ENCODE measurements at places on chromosomes 3 and 15.

- no peak for DNase-seq
Observed at GRCh38 chr3:128297401-128298138, 144.3 kb downstream of the EEFSEC start.

DNA sequence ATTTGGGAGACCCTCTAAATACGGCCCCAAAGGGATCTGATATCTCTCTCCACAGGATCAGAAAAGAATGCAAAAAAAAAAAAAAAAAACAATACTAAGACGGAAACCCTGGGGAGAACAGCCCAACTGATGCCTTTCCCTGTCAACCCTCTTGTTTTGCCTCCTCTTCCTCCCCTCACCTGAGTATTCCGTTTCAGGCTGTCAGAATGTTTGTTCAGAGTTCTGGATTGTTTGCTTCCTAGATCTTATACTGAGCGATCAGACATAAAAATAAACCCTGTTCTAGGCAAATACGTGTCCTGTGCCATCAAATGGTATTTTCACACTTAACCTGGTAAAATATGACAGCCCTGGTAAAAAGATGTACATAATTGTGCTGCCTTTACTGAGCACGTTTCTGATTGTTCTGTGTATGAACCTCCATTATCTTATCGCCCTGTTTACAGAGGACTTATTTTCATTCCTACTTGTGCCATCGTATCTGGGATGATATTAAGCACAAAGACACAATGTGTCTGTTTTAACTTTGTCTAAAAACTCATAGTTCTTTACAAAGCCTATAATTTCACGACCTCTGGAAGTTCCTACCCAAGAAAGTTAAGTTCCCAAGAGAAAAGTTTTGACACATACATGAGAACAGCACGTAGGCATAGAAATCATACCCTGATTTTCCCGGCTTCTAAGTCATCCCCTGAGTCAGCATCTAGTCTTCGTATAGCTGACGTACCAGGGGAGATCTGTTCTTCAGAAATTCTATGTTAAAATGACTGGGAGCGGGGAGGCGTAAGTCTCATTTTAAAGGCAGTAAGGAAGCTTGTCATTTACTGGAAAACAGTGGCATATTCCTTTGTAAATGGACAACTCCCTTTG is 856 bp downstream of the ZBTB38 start:
- no peak for DNase-seq

DNA sequence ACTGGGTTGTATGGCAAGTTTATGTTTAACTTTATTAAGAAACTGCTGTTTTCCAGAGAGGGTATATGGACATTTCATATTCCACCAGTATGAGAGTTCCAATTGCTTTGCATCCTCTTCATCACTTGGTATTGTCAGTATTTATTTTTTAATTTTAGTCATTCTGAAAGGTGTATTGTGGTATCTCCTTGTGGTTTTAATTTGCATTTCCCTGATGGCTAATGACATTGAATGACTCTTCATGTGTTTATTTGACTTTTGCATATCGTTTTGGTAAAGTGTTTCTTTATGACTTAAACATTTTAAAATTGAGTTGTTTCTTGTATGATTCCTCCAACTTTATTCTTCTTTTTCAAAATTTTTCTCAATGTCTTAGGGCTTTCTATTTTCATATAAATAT is 44.4 kb downstream of the IL1RAP start:
- DNase-seq: no peak

GRCh38 chr3:24589931-24590880 is 95.6 kb upstream of the THRB start:
- no peak for DNase-seq

- DNase-seq: no peak
Observed at GRCh38 chr3:16668776-16669545, 63.7 kb upstream of the DAZL start.

DNA sequence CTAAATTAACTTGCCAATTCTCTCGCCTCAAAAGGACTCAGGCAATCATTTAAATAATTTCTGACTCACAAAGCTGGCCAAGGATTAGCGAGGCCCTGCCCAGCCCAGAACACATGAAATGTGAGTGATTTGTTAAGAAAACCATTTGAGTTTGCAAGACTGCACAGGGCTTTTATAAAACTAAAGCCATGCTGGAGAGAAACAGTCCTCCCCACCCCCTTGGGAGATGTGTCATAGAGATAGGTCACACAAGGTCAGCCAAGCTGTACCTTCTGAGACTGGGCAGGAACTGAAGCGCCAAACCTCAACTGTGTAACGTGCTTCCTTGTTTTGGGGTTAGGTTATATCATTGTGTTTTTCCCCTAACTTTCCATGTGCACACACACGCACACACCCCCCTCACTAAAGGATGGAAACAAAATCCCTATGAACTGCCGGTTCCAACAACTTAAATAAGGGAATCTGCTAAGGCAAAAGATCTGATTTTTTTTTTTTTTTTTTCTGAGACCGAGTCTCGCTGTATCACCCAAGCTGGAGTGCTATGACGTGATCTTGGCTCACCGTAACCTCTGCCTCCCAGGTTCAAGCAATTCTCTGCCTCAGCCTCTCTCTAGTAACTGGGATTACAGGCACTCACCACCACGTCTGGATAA is 8.1 kb downstream of the SPATA12 start:
- peak; percentile 75 for DNase-seq

- no peak for DNase-seq
Observed at GRCh38 chr3:67946436-67946835, 292.0 kb upstream of the SUCLG2 start.

DNA sequence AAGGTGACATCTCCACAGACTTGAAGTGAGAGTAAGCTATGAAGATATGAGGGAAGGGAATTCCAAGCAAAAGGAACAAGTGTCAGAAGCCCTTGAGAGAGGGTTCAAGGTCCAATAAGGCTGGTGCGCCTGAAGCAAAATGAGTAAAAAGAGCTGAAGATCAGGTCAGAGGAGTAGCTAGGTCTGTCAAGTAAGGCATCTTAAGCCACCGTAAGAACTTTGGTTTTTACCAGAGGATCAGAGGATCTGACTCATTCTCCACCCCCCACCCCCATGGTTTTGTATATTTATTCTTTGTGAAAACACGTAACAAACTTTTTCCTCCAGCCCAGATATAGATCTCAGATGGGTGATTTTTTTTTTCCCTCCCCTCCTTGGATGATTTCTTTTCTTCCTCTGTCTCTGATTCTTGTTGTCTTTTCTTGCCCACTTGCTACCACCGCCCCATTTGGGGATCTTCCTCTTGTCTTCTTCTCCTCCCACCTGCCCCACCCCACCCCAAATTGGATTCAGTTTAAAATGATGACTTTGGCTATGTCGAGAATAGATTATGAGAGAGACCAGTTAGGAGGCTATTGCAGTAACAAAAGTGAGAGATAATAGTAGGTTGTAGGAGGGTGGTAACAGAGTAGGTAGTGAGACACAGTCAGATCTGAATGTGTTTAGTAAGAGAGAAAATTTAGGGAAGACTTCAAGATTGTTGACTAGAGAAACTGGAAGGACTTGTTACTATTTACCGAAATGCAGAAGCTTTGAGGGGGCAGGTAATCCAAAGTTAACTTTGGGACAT is 6.1 kb downstream of the TRMT10C start:
- DNase-seq: no peak

DNA sequence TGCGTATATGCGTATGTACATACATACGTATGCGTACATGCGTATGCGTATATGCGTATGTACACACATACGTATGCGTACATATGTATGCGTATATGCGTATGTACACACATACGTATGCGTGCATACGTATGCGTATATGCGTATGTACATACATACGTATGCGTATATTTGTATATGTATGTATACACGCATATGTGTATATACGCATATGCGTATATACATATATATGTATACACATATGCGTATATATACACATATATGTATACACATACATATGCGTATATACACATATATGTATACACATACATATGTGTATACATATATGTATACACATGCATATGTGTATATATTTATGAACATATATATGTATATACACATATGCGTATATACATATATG is 12.1 kb downstream of the MCTP2 start:
- DNase-seq: no peak

- DNase-seq: no peak
Observed at GRCh38 chr3:170205302-170205701, 16.9 kb upstream of the PRKCI start.

GRCh38 chr3:99410789-99411311 is 227.5 kb upstream of the COL8A1 start:
- no peak for DNase-seq

- no peak for DNase-seq
Observed at GRCh38 chr3:98655666-98656065, 62.3 kb upstream of the CPOX start.

DNA sequence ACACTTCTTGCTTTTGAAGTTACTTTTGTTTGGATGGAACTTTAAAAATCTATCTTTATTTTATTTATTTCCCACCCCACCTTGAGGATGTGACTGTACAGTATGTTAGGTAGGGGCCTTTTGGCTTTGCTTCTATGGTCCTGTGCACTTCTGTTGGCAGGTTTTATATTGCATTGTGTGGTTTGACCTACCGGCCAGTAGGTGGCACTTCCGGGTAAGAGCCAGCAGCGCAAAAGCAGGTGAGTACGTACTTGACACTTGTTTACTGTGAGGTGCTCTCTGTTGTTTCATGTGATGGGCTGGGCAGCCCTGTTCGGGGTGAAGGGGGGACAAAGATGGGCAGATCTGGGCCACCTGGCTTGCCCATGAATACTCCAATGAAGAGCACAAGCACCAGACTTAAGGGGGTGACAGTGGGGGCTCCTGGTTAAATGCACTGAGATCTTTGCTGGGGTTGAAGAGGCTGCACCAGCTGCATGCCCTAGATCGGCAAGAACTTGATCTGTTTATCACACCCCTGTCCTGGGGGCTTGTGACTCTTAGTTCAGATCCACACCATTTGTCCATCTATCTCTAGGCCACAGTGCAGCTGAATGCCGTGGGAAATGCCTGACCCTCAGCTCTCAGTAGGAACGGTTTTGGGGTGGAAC is 131.6 kb downstream of the NLGN1 start:
- no peak for DNase-seq

DNA sequence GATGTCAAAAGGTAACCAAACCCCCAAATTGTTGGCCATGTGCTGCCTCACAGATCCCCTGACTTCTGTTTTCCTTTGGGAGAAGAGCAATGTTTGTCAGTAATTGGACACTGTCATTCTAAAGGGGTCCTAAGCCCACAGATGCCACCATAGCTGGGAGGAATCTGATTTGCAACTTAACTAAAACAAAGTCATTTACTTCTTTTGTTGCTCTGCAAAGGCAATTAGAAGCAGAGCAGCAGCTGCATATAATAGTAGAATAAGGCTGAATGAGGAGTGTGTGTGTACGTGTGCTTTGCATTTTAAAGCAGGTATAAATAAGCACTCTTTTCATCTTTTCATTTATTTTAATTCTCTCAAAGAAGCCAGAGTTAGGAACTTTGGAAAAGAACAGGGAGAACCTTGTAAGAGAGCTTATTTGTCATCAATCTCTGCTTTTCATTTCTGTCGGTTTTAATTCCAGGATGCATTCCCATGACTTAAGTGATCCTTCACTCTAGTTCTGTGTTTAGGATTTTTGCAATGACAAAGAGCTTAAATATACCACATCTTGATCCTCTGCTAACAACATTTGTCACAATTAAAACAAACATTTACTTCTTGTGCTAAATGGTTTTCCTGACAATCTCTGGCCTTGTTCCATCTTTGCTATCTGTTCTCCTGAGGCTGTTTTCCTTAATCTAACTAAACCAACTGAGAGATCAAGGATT is 530.2 kb upstream of the CBLB start:
- no peak for DNase-seq

GRCh38 chr15:56989411-56989924 is 71.0 kb downstream of the TCF12 start:
- no peak for DNase-seq

GRCh38 chr3:44439499-44440295 is 37.8 kb downstream of the ZNF445 start:
- peak; percentile 40 for DNase-seq

GRCh38 chr3:58144478-58145325 is 66.1 kb downstream of the DNASE1L3 start:
- DNase-seq: no peak

DNA sequence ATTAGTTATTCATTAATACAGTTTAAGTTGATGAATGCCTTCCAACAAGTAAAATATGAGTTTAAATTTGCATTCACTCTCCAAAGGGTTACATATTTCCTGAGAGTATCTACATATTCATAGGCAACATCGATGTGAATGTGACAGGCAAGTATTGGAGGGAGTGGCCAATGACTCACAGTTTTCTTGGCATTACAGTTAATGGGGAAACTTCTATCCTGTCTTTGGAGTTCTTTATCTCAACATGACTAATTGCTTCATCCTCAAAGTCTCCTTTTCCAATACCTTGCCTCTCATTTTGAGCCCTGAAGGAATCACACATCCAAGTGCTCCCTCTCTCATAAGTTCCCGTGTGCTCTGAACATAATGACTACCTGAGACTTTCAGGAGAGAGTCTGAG is 439.7 kb upstream of the FRG2C start:
- no peak for DNase-seq

DNA sequence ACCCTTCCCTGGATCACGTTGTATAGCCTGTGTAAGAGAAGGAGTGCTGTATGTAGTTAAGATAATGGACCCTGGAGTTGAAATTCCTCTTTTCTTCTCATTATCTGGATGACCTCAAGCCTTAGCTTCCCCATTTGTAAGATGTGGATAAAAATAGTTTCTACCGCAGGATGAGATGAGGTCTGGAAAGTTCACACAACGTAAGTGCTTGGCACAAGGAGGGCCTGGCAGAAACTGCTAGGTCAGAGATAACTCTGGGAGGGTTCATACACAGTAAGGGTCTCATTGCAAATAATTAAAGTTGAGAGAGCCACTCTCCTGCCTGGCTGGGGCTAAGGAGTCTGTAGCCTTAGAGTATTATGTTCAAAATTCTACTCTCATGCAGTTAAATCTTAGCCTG is 214.4 kb downstream of the LRTM1 start:
- DNase-seq: no peak

DNA sequence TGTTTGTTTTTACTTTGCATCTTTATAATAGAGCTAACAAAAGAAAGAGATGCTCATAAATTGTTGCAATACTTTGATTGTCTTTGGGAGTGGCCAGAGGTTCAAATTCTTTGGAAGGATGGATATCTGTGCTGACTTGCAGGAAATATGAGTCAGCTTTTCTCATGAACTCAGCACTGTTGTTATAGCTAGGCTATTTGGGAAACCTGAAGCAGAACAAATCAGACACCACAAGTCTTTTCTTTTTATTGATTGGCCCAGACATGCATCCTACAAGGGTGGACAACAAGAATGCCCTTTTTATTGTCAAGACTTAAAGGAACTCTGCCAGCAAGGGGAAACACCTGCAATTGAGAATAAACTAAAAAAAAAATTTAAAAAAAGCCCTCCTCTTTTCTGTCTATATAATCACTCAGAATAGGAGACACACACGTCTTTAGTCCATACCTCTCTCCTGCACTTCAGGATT is 4.6 kb upstream of the DENND4A start:
- no peak for DNase-seq

GRCh38 chr3:114078126-114078525 is 21.6 kb downstream of the QTRT2 start:
- DNase-seq: no peak

GRCh38 chr15:89067751-89068150 is 20.5 kb upstream of the ABHD2 start:
- DNase-seq: no peak

GRCh38 chr3:56125358-56126005 is 342.8 kb downstream of the ERC2 start:
- no peak for DNase-seq

- no peak for DNase-seq
Observed at GRCh38 chr3:187136936-187137335, 2.4 kb downstream of the RPL39L start.

Data from GM18507 (cell line).